GM12891 (cell line): ENCODE measurements at places on chromosomes 6 and 20.

GRCh38 chr6:149925253-149925973 is 2.5 kb upstream of the RAET1G start:
- DNase-seq = no peak

DNA sequence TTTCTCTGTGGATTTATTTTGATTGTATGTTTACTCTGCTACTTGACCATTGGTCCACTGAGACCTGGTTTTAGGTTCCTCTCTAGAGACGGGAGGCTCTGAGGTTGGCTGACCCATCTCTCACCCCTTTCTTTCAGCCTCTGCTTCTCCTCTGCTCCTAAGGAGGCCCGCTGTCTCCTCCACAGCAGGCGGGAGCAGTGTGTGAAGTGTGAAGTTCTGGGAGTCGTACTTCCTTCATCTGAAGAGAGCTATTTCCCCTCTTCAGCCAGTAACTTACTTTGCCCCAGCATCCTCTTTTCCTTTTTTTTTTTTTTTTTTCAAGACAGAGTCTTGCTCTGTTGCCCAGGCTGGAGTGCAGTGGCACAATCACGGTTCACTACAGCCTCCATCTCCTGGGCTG is 21.1 kb downstream of the PDRG1 start:
- DNase-seq = no peak

DNA sequence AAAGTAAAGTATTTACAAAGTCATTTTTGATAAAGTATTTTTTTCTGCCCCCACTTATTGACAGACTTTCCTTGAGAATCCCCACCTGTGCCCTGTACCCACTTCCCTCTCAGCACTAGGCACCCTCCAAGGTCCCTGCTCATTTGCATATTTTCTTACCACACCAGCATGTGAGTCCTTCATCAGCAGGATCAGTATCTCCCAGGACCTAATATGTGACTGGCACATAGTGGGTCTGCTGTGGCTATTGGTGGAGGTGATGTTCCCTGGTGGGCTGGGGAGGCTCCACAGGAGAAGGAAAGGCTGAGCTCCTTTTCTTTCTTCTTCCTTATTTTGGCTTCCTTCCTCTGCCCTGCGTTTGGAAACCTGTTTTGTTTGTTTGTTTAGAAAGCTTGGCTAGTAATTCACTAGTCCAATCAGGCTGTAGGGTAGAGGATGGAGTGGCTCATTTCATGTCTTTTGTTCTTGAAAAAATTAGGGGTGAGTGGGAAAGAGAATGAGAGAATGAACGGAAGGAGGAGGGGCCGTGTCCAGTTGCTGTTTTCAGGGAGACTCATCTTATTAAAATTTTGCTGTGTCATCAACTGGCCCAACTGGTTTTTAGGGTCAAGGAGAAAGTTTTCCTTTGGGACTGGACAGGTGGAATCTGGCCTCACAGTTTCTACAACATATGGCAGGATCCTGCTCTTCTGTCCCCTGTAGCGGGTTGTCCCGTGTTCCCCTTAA is 2.8 kb upstream of the RNF24 start:
- DNase-seq = no peak

DNA sequence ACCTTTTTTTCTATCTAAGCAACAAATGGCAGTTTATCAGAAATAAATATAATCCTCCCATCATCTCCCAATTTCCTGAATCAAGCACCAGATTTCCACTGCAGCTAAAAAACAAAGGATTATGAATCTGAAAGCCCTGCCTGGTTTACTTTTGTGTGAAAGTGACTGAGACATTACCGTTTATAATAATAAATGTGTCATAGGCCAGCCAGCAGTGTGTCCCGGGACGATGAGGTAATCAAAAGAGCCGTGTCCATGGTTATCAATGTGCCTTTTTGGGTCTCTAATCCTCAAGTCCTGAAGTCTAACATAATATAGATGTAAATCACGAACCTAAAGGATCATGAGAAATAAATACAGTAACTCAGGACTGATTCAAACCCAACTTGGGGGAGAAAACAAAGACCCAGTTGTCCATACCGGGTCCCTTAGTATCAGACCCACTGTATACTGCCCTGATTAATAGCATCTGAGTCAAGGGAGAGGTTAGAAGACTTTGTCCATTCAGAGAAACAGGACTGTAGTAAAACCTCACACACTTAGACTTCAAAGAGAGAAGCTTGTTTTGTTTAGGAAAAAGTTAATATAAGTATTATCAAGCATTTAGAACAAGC is 149.1 kb downstream of the SASH1 start:
- DNase-seq = no peak

DNA sequence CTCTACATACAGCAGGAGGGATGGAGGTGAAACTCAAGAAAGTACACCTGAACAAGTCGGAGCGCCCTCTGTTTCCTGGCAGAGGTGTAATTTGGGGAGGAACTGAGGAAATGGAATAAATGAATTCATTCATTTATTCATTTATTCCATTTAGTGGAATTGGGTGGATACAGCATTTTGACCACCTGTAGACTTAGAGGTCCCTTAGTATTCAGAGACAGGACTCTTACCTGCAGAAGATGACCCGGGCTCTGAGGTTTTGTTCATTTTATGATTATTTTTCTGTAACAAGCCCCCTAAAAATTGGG is 9.1 kb downstream of the TRIM31 start:
- no peak for DNase-seq

- no peak for DNase-seq
Observed at GRCh38 chr20:57509665-57510237, 15.2 kb downstream of the CTCFL start.

GRCh38 chr6:160128879-160129516 is 7.4 kb downstream of the SLC22A1 start:
- no peak for DNase-seq

GRCh38 chr6:145263778-145264211 is 471.5 kb downstream of the EPM2A start:
- DNase-seq = no peak

DNA sequence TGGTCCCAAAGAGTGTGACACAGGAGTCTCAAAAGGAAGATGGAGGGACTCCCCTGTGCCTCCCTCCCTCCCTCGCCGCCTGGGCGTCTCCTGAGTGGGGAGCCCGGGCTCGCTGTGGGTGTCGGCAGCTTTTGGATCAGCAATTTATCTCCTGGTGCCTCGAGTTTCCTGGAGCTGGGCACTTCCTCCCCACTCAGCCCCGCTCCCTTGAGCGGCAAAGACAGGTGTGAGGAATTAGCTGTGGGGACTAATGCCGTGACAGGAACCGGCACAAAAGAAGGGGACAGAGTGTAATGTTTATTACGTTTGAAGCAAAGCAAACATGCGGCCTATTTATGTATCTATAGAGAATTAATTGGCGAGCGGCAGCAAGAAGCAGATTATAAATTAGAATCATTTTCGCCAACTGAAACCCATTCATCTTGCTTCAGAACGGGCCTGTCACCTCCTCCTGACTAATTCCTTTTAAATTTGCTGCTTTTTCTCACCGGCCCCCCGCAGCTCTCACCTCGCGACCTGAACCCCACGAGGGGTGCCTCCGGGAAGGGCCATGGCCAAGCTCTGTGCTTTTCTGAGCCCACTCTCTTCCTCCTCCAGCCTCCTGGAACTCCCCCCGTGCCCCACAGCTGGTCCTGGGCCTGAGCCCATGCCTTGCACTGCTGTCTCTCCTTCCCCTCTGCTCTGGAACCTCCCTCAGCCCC is 8.8 kb upstream of the CDH22 start:
- DNase-seq = no peak

GRCh38 chr6:3287976-3288707 is 29.4 kb downstream of the PSMG4 start:
- DNase-seq = no peak

DNA sequence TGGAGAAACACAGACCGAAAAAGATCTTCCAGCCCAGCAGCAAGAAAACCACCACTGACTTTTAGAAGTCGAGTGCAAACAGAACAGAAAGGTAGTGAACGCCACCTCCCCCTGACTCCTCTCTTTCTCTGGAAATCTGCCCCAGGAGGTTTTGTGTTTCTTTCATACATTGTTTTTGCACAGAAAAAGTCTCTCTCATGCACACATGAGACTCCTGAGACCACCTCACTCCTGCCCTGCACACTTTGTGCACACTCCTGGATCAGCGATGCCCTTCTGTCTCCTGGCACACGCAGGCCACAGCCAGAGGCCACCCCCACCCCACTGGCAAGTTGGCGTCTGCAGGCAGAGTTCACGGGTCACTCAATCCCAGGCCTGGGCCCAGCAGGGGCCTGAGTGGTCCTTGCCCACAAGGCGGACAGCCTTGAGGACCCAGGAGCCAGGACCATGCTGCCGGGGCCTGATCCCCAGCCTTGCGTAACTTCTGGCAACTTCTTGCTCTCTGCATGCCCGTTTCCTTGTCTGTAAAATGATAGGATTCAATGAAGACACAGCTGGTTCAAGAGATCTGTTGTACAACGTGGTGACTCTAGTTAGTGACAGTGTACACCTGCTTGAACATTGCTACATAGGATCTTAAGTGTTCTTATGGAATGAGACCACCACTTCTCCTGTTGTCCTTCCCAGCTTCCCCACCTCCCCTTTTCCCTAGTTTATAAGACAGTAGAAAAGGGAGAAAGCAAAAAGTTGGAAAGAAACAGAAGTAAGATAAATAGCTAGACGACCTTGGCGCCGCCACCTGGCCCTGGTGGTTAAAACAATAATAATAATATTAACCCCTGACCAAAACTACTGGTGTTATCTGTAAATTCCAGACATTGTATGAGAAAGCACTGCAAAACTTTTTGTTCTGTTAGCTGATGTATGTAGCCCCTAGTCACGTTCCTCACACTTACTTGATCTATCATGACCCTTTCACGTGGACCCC is 30.2 kb upstream of the CST7 start:
- DNase-seq = no peak

- DNase-seq = no peak
Observed at GRCh38 chr6:152135755-152136448, 328.4 kb downstream of the ESR1 start.

DNA sequence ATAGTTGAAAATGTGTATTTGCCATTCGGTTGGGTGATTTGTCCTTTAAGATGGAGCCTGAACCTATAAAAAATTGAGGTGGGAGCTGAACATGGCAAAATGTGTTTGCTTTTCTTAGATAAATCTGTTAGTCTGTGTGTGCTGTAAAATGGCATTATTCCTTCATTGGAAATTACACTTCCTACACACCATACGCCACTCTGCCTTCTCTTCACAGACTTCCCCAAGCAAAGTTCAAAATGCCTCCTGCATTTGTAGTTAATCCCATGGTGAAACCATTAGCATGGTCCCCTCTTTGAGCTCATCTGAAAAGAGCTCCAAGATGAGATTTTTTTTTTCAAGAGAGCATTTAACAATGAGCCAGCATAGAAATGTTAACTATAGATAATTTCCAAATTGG is 567 bp downstream of the ADTRP start:
- DNase-seq = no peak

DNA sequence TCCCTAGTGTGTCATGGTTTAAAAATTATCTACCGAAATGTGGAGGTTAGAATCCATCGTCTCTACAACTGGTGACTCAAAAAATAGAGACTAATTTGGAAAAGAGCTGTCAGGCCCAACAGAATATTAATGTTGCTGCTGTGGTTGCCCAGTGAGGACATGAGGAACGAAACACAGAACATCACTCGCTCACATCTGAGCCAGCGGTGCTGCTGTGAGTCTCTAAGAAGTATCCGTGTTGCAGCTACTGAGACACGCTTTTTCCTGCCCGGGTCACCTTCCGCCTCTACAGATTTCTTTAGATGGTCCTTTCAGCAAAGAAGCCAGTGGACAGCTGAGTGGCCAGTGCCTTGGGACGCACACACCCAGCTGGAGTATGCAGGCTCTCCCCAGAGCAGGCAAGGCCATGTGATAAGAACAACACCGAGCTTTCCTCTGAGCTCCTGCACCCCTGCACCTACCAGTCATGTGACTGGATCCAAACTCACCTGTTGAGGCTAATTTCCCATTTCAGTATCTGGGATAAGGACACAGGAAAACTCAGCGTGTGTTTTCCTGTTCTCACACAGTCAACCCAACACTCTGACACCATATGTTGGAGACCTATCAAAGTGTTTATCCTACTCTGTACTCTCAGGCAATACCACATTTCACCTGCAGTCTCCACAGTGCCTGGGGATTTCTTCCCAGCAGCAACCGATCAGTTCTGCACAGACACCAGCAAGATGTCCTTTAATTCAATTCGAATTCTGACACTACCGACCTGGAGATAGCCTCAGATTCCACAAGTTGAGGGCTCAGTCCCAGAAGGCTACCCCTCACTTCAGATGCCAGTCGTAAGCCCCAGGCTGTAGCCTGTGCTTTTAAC is 119.0 kb upstream of the RPS6KA2 start:
- no peak for DNase-seq

DNA sequence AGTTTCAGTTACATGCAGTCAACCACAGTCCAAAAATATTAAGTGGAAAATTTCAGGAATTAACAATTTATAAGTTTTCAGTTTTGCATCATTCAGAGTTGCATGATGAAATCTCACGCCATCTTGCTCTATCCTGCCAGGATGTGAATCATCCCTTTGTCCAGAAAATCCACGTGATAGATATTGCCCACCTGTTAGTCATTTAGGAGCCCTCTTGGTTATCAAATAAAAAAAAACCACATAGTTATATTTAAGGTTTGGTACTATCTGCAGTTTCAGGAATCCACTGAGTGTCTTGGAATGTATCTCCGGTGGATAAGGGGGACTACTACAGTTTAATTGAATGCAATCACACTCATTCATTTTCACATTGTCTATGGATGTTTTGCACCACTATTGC is 1249.0 kb upstream of the CITED2 start:
- no peak for DNase-seq

- DNase-seq = no peak
Observed at GRCh38 chr6:43246301-43247113, 3.2 kb downstream of the TTBK1 start.

GRCh38 chr20:19830211-19830785 is 72.2 kb downstream of the RIN2 start:
- DNase-seq = no peak

GRCh38 chr20:6515261-6515660 is 252.2 kb upstream of the BMP2 start:
- DNase-seq = no peak

- no peak for DNase-seq
Observed at GRCh38 chr6:4474810-4475209, 301.4 kb upstream of the CDYL start.

DNA sequence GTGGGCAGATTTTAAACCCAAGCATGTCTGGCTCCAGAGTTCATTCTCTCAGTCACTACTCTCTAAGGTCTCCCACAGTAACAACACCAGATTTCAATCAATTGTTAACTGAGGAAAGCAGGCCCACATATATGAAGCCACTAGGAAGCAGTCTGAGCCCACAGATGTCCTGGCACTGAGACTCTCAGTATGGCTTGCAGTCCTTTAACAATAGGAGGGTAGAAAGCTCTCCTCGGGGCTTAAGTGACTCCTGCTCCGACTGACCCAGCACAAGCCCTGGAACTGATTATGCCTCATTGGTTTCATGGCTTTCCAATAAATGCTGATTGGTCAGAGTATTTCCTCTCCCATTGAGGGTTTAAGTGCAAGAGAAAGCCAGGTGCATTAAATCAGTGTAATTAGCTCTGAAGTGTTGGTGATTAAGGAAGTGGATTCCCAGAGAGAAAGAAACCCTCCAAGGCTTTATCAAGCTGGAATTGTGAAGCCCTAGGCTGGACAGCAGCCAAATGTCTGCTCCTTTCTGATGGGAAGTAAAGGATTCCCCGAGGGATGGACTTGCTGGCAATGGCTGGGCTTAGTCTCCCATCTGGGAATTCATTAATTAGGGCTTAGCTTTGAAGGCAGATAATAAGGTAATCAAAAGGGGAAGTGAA is 76.6 kb upstream of the PROKR2 start:
- DNase-seq = no peak
